ENCODE measurements at places on chromosomes 11 and 22. TPM values are rescaled to one million over a fixed set of nuclear protein-coding genes. Genes with fewer than 3 reads are reported as not detected.

VSIG2 gene
- 0.19 TPM for total RNA-seq

LRRC74B gene
- not detected for total RNA-seq

DMC1 gene
- total RNA-seq = 11.2 TPM

MCHR1 gene
- not detected for total RNA-seq

TSSK2 gene
- not detected for total RNA-seq

OR8A1 gene
- not detected for total RNA-seq

CD3E gene
- 546 TPM for total RNA-seq

GRAP2 gene
- total RNA-seq = 128 TPM

OR51I1 gene
- total RNA-seq = not detected

OR51B4 gene
- total RNA-seq = not detected

OR9Q2 gene
- total RNA-seq = not detected

ACRV1 gene
- not detected for total RNA-seq

OR56A1 gene
- not detected for total RNA-seq

FUT4 gene
- 6.1 TPM for total RNA-seq

INPP5J gene
- total RNA-seq = not detected

FOLR3 gene
- not detected for total RNA-seq

VPS37C gene
- total RNA-seq = 8.3 TPM

PATE4 gene
- not detected for total RNA-seq

DCDC1 gene
- 0.29 TPM for total RNA-seq

CHRDL2 gene
- not detected for total RNA-seq

CCDC73 gene
- total RNA-seq = not detected

CCDC116 gene
- total RNA-seq = 0.31 TPM

PATL1 gene
- 40.6 TPM for total RNA-seq

CHRM1 gene
- total RNA-seq = not detected

CD3D gene
- 232 TPM for total RNA-seq

DNAJB7 gene
- not detected for total RNA-seq

PNPLA5 gene
- not detected for total RNA-seq

LYVE1 gene
- not detected for total RNA-seq

PKNOX2 gene
- not detected for total RNA-seq

GNAZ gene
- not detected for total RNA-seq

MS4A14 gene
- not detected for total RNA-seq

TBX1 gene
- total RNA-seq = not detected

NXPE2 gene
- not detected for total RNA-seq

OVOL1 gene
- not detected for total RNA-seq

OR4X2 gene
- not detected for total RNA-seq

NAALADL1 gene
- total RNA-seq = 18.8 TPM

SCGB1C1 gene
- not detected for total RNA-seq

GP1BB gene
- 3.0 TPM for total RNA-seq

ANO5 gene
- total RNA-seq = 0.11 TPM

EFCAB6 gene
- total RNA-seq = 0.62 TPM

TMEM80 gene
- 44.3 TPM for total RNA-seq

SLC37A2 gene
- 0.58 TPM for total RNA-seq

SELENOH gene
- total RNA-seq = 94.8 TPM

RANGAP1 gene
- total RNA-seq = 72.4 TPM

CBLIF gene
- not detected for total RNA-seq

SLC43A3 gene
- 11.6 TPM for total RNA-seq

KRTAP5-8 gene
- not detected for total RNA-seq

SEZ6L gene
- total RNA-seq = 1.4 TPM

RAG1 gene
- 0.15 TPM for total RNA-seq
